ENCODE measurements at places on chromosomes 5 and 9.

DNA sequence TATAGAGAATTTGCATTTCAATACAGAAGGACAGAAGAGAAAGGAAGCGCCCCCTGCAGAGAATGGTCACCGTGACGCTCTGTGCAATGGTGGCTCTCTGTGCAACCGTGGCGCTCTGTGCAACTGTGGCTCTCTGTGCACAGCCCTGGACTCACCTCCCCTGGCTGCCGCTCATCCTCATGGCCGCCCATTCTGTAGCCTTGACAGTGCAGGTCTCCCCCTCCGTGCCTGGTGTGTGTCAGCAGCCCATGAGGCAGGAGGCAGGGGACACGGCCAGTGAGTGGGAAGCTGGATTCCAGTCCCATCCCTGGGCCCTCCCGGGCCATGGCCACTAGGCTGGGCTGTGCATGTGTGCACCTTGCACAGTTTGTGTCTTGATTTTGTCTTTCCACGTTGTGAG is 12.0 kb downstream of the EXOC3 start:
- no peak for DNase-seq

GRCh38 chr9:110116543-110116885 is 91.4 kb downstream of the C9orf152 start:
- no peak for DNase-seq

DNA sequence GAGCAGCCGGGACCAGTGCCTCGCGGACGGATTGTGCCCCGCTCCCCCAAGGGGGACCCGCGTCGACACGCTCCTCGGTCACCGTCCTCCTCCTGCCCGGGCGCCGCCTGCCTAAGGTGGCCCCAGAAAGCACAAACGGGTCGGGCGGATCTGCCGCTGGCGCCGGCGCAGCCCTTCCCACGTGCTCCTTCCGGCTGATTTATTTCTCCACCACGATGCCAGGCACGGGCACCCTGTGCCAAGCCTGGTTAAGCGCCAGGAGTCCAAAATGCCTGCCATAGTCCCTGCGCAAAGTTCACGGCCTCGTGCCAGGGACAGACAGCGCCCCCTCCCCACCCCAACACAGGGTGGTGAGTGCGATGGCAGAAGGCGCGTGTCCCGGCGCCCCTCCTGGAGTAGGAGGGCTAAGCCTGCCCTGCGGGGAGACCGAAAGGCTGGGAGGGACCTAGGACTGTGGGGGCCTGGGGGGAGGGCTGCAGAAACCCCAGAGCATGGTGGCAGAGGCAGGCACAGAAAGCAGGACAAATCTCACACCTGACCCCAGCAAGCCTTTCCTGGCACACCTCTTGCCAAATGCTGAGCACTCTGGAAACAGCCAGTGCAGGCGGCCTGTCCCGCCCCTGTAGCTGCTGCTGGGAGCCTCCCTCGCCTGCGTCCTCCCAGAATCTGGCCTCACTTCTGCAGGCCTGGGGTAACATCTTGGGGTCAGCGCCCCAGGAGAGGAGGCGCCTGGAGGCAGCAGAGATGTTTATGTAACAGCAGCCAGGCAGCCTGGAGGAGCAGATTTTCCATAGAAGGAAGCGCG is 1.1 kb upstream of the NOTCH1 start:
- peak; percentile 20 for DNase-seq

DNA sequence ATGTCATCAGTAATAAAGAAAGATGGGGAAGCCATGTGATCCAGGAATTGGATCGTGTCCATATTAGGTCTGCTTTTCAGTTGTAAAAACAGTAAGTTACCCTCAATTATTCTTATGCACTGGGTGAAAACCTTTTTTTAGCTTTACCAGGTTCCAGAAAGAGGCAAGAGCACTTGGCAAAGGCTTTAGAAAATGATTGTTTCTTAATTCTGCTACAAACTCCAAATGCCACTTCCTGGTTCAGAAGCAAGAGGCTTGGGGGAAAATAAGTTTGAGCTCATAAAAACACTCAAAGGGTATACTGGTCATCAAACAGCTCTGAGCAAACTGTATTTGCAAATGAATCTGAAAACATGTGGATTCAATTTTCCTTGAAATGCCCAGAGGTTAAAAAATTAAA is 615.6 kb downstream of the EBF1 start:
- no peak for DNase-seq

DNA sequence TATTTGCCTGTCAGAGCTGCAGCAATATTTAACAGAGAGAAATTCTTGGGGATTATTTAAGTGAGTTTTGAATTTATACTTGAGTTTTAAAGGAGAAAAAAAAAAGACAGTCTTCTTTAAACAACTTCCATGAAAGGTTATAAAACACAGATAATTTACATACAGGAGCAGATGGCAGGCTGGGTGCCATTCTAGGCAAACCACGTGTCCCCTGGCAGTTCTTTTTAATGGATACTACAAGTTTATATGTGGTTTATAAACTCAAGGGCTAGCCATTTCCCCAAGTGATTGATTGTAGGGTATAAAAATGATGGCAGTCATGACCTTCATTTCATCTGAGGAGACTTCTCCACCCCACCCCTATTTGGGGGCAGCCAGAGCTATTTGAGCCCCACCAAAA is 166.6 kb downstream of the FSTL4 start:
- DNase-seq = no peak

- no peak for DNase-seq
Measured at GRCh38 chr9:26955222-26955903, 849 bp upstream of the IFT74 start.

DNA sequence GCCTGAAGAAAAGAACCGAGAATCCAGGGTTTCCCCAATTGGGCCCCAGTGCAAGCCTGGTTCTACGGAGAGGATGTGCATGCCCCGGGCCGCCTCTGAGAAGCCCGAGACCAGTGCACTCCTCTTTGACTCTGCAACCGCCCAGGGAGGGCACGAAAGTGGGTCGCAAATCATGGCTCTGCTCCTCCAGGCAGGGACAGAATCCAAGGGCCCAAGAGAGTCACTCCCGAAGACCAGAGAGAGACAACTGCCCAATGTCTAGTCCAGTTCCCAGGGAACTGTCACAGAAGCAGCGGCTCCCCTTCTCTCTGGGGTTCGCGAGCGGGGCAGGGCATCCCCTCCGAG is 107.8 kb downstream of the PSD2 start:
- no peak for DNase-seq

DNA sequence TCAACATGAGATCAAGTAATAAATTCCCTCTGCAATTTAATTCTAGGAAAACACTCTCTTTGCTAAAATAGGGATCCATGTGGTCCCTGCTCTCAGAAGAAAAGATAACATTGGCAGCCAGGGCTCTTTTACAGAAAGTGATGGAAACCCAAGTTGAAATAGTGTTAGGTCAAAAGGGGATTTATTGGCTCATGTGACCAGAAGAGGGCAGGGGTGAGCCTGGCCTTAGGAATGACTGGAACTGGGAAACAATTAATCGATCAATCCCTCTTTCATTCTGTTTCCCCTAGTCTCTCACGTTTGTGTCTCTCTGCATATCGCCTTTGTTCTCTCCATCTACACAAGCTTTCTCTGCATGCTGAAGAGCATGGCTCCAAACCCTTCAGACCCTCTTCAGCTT is 58.3 kb upstream of the ALDH1B1 start:
- no peak for DNase-seq

DNA sequence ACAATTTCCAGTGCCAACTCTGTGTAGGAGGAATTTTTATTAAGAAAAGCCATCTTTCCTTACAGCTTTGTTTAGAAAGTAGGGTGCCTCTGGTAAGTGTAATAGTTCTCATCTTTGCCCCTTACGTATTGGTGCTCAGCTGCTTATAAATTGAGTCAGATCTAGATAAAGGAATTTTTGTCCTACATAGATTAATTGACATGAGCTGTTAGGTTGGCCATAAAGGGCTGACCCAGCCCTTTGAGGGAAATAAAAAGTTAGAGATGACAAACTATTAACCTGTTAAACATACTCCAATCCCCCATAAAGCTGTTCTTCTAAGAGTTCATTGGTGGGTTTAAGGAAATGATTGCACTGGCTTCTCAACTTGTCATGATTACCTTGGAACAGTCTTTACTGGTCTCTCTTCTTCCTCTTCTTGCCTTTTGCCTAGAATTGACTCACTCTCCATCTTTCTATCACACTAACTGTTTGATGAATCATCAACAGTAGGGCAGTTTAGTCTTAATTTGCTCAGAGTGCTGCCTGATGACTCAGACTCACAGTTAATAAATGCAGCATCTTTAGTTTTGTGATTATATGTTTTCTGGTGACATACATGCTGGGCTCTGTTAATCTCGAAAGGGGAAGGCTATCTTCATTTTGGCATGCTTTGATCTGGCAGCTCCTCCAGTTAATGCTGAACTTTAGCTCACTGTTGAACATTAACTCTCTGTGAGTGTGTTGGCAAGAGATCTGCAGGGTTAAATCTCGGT is 51.7 kb downstream of the ARHGAP26 start:
- DNase-seq = no peak

DNA sequence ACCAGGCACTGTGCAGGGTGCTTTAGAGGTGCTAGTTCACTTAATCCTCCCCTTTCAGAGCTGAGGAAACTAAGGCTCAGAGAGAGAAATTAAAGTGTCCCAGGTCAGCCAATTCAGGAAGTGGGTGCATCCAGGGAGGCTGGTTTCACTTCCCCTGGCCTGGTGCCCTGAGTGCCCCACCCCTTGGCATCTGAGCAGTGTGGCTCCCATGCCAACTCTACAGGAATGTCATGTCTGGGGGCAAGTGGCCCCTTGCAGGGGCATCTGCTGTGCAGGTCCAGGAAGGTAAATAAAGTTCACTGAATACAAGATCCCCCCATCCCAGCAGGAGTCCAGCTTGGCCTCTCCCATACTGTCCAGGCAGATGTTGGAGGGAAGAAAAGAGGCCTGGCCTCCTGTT is 4.4 kb upstream of the N4BP3 start:
- no peak for DNase-seq

GRCh38 chr5:68331192-68332079 is 115.9 kb downstream of the PIK3R1 start:
- no peak for DNase-seq

GRCh38 chr5:140883373-140883772 is 1.4 kb downstream of the PCDHA13 start:
- DNase-seq = no peak

GRCh38 chr9:115601434-115601833 is 483.5 kb upstream of the TNC start:
- DNase-seq = no peak

DNA sequence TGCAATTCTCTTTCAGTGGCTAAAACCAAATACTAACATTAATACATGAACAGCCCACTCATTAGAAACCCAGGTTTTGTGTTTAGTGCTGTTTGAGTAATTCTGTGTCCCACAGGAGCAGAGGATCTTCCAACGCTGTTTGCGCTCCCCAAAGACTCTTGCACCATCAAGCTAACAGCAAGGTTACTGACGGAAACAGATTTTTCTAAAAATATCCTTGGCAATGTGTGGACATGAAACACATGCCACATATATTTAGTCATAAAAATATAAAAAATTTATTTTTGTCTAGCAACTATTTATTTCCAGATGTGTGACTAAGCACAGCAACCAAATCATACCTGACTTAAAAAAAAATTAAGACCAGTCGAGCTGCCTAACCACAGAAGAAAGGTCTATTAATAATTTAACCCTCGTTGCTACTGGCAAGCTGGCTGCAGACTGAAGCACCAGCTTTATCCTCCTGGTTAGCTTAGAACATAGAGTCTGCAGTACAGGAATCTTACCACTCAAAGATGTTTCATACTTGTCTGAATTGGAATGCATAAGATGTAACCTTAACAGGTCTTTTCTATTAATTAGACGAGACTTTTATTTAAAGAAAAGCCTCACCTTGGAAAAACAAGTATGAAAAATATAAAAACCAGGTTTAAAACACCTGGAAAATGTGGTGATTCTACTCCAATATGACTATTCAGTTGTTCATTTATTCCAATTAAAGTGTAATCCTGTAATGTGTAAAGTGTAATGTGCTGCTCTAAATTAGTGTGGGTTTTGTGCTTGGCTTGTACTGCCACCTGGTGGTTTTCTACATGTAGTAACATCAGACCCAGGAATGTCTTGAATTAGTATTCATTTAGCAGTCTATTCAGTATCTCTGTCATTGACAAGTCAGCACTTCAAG is 272.5 kb downstream of the EPB41L4A start:
- DNase-seq = peak; percentile 10

GRCh38 chr5:143168921-143169810 is 234.3 kb downstream of the NR3C1 start:
- no peak for DNase-seq

DNA sequence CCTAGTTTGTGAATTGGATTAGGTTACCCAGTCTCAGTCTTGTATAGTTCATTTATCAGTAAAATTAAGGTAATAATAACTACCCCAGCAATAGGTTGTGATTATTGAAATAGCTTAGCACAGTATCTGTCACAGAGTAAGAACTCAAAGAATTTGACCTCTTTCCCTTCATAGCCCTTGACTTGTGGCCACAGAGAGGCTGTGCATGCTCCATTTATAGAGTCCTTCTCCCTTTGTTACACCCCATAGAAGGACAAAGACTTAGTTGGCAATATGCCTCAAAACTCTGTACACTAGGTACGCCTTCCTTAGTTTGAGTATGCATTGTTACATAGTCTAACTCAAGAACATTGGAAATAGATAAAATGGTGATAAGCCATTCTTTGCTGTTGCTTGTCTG is 257.2 kb downstream of the KCTD16 start:
- no peak for DNase-seq

DNA sequence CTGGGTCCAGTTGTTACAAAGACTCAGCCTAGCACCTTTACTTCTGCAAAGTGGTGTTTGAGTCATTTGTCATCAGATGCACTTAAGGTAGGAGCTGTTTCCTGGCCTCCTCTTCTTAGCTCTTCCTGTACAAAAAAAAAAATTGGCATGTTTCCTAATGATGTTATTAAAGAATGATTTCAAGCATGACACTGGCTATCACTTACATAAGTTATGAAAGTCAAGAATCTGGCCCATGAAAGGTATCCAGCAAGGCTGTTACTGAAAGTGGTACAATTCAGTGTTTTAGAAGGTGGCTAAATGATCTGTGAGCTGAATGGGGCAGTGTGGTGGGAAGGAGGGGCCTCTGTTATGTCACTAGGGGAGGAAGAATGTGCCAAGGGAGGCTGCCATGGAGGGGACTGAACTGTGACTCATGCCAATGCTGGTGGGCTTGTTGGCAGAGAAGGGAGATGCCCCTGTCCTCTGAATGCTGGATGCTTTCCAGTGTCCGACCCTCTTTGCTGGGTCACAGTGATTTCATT is 175.1 kb upstream of the MAP1B start:
- DNase-seq = no peak

DNA sequence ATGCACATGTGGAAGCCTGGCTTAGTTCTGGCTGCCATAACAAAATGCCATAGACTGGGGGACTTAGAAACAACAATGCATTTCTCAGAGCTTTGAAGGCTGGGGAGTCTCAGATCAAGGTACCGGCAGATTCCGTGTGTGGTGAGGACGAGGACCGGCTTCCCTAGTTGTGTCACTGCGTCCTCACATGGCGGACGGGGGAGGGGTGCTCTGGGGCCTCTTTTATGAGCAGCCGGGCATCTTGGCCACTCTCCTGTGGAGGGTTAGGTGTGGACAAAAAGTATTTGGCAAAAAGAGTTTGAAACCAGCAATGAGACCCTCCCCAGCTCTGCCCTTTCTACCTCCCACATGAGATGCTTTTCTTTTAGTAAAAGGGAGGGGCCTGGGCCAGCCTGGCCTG is 118.5 kb upstream of the LPCAT1 start:
- DNase-seq = no peak
